Immature natural killer cell (primary cell): ENCODE measurements at places on chromosomes 3 and 15. TPM values are rescaled to one million over a fixed set of nuclear protein-coding genes. Genes with fewer than 3 reads are reported as not detected.

GRCh38 chr15:92205255-92205739 lies 188.4 kb upstream of the ST8SIA2 start:
- no peak for DNase-seq

DNA sequence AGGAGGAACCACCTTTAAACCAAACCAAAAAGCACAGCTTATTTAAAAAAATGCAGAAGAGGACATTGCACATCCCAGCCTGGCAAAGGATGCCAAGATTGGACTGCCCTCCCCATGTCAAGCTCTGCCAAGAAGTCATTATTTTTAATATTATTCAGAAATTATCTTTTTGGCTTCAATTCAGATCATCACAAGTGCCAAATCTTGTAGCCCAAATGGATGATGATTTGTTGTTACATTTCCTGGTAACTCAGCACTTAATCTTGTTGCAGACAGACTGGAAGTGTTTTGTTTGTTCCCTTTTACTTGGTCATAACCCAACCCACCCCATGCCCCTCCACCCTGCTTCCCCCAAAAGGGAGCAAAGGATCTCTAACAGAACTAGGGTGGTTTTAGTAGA lies 28.1 kb upstream of the LXN start:
- DNase-seq = no peak

DNA sequence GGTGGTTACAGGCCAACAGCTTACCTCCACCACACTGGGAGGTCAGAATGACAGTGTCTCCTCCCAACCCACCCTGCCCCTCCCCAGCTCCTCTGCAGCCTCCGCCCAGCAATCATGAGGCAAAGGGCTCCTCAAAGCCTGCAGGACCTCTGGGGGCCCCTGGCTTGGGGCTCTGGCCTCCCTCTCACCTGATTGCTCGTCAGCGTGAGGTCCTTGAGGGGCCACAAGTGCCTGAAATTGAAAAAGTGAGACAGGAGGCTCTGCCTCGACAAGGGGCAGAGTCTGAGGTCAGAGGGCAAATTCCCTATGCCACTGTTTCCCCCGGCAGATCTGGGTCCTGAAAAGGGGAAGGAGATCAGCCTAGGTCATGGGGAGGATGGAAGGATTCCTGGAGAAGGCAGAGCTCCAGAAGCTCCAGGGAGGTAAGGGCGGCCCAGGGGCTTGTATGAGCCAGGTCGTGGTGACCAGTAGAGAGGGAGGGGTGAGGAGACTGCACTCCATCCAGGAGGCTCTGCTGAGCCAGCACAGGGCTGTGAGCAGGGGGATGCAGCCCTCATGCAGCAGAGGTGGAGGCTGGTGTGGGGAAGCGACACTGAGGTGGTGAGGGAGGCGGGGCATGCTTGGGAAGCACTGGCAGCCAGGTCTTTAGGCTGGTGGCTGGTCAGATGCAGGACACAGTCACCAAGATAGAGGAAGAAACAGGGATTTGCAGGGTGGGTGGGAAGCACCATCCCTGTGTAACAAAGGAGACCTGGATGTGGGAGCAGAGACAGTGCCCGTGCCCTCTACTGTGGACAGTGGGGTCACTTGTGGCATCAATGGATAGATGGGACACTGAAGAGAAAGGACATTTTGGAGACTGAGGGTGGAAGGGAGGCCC lies 20.1 kb downstream of the ALS2CL start:
- DNase-seq = no peak

DNA sequence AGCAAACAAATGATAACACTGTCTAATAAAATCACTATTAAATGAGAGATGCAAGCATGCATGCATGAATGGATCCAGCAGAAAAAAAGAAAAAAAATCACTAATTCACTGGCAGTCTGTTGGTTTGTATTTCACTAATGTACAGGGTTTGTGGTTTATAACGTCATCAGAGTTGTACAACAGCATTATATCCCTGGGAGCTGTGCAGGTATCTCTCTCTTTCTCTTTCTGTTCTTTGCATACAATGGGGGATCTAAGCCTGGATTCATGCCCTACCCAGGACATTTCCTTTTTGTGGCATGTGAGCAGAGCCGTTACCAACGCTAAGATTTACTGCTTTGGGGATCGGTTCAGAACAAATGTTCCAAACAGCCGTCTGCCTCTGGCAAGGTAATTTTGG lies 229.5 kb downstream of the SOX2 start:
- DNase-seq = no peak

- no peak for DNase-seq
These were observed 339.8 kb downstream of the THSD4 start for GRCh38 chr15:71455107-71455506.

DNA sequence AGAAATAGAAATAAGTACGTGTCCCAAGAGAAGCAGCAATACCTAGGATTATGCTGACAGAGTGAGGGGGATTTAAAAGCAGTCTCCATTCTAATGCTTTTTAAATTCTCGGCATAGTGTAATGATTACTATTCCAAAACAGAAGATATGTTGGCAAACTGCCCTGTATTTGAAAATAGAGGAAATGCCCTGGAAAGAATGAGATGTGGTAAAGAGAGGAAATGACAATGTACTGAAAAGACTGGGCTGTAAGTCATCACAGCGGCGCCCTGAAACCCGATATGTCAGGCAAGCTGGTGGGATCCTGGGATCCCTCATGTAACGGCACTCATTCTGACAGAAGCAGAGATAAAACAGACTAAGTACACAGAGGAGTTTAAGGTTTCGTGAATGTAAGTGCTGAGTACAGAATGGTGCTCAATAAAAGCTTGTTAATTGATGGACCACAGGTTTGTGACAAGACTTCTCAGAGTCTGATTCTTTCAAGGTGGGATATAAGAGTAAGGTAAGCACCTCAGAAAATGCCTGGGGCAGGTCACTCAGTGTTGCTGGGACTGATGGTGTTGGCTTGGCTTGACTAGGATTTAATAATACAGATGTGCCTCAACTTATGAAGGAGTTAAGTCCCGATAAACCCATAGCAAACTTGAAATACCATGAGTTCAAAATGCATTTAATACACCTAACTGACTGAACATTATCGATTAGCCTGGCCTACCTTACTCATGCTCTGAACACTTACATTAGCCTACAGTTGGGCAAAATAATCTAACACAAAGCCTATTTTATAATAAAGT lies 91.4 kb downstream of the NFKBIZ start:
- no peak for DNase-seq

- DNase-seq = no peak
These were observed 35.7 kb upstream of the SPSB4 start for GRCh38 chr3:141015481-141015880.

GRCh38 chr3:31957106-31957505 lies 24.0 kb downstream of the OSBPL10 start:
- DNase-seq = no peak

DNA sequence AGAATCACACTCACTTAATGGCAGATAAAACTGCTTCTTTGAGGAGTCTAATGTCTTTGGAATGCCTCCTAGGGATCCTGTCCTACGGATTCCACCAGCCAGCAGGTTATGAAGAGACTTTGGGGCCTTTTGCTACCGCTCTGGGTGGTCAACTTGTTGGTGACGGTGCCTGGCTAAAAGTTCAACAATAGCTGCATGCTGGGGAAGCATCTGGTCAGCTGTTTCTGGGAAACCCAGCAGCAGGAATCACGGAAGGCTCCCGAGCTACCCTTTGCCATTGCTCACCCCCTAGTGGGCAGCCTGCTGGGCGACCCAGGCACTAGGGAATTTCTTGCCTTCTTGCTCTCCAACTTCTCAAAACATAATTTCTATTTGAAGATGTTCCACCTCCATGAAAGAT lies 263.3 kb downstream of the NEK10 start:
- DNase-seq = no peak

DNA sequence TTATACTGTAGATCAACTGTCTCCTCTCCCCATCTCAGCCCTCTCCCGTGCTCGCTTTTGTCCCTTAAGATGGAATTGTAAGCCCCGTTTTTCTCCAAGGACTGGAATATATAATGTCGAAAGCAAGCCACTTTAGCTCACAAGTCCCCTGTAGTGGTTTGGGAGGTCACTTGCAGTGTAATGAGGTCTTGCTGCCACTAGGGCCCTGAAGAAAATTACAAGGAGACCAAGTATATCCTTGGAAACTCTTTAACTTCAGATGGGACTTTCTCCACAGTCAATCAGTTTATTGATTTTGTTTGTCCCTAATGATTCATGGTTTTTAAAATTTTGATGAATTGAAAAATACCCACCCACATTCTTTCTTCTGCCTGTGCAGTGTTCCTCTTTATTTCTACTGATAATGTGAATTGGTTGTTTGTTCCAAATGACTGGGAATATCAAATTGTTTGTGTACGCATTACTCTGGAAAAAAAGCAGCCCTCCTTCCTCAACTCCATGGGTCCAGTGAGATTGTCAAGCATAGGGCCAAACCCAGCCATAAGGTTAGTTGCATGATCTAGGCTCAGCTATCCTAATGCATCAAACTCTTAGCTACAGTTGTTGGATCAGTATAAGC lies 294.8 kb downstream of the MCTP2 start:
- no peak for DNase-seq

GRCh38 chr3:194449913-194450312 lies 36.9 kb downstream of the ATP13A3 start:
- DNase-seq = no peak

DNA sequence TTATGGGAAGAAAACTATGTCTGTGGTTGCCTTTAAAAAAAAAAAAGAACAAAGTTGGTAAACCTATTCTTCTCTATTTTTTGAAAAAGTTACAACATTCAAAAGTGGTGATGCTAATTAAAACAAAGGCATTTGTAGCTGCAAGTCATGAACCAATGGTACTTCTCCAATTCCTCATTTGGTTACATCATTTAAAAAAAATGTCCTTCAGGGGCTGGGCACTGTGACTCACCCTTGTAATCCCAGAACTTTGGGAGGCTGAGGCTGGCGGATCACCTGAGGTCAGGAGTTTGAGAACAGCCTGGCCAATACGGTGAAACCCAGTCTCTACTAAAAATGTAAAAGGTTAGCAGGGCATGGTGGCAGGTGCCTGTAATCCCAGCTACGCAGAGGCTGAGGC lies 574.6 kb downstream of the VGLL3 start:
- no peak for DNase-seq

- no peak for DNase-seq
These were observed 17.8 kb downstream of the SUMF1 start for GRCh38 chr3:4449043-4449805.

DNA sequence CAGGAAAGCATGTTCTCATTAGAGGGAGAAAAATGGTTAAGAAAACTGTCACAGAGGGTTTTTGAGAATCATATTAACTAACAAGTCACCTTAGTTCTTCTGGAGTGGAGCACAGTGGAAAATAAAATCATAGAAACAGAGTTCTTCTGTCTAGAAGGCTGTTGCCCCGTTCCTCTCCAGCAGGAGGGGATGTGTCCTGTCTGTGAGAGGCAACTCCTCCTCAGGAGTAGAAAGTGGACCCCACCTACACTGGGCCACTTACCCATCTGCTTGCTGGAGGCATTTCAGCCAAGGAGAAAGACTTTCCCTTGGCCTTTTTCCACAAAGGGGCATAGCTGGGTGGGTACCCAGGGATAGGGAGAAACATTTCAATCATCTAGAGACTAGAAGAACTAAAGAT lies 106.6 kb downstream of the SSR3 start:
- peak; percentile 26 for DNase-seq

GRCh38 chr3:149274220-149274619 lies 52.6 kb upstream of the CP start:
- no peak for DNase-seq

Gene CASR
- not detected for polyA plus RNA-seq

Gene CD47
- polyA plus RNA-seq = 291 TPM

Gene FGF7
- not detected for polyA plus RNA-seq

Gene IL17RD
- polyA plus RNA-seq = not detected

Gene GABRR3
- polyA plus RNA-seq = not detected

Gene SELENOT
- 768 TPM for polyA plus RNA-seq

Gene TMEM44
- polyA plus RNA-seq = 1.4 TPM

Gene GATA2
- polyA plus RNA-seq = not detected
